Mesothelial cell of epicardium (in vitro differentiated cells): ENCODE measurements at places on chromosomes 7 and 10. TPM values are rescaled to one million over a fixed set of nuclear protein-coding genes. Genes with fewer than 3 reads are reported as not detected.

DNA sequence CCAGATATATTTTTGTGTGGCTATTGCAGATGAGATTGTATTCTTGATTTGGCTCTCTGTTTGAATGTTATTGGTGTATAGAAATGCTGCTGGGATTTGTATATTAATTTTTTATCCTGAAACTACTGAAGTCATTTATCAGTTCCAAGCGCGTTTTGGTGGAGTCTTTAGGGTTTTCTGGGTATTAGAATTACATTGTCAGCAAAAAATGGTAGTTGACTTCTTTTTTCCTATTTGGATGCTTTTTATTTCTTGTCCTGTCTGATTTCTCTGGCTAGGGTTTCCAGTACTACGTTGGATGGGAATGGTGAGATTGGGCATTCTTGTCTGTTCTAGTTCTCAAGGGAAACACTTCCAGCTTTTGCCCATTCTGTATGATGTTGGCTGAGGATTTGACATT is 415.5 kb upstream of the CHRM2 start:
- DNase-seq = no peak

GRCh38 chr10:63759335-63759734 is 238.1 kb downstream of the REEP3 start:
- no peak for DNase-seq

Gene OR9A2
- 0.29 to 0.42 TPM (median 0.33 TPM) in 3 replicates for total RNA-seq

- DNase-seq = no peak
Measured at GRCh38 chr10:103021900-103022293, 103.8 kb downstream of the CNNM2 start.

Gene CCDC172
- total RNA-seq = not detected in 3 replicates

GRCh38 chr10:101507828-101508227 is 80.2 kb downstream of the POLL start:
- no peak for DNase-seq

Gene POLR3A
- 23.7 to 24.5 TPM (median 23.9 TPM) in 3 replicates for total RNA-seq
